ENCODE measurements at places on chromosomes 3 and 15.

GRCh38 chr15:31455499-31455898, 128.9 kb downstream of the KLF13 start:
- no peak for DNase-seq

DNA sequence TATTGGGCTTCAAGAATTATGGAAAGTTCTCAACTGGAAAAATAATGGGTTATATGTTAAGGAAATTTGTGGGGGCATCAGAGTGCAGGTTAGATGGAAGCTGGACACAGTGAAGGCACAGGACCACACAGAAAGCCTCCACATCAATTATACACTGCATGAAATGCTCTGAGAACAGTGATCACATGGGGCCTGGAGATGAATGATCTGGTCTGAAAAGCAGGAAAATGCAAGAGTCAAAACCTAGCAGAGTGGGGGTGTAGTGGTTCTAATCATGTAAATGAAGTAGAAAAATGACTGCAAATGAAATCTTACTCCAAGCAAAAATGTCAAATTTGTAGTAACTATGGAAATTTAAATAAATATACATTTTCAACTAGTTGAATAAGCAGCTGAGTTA, 123.6 kb downstream of the TUSC7 start:
- no peak for DNase-seq

GRCh38 chr3:27642796-27643195, 79.3 kb downstream of the EOMES start:
- DNase-seq = no peak

- DNase-seq = no peak
Measured at GRCh38 chr3:140584549-140584948, 93.3 kb upstream of the TRIM42 start.

DNA sequence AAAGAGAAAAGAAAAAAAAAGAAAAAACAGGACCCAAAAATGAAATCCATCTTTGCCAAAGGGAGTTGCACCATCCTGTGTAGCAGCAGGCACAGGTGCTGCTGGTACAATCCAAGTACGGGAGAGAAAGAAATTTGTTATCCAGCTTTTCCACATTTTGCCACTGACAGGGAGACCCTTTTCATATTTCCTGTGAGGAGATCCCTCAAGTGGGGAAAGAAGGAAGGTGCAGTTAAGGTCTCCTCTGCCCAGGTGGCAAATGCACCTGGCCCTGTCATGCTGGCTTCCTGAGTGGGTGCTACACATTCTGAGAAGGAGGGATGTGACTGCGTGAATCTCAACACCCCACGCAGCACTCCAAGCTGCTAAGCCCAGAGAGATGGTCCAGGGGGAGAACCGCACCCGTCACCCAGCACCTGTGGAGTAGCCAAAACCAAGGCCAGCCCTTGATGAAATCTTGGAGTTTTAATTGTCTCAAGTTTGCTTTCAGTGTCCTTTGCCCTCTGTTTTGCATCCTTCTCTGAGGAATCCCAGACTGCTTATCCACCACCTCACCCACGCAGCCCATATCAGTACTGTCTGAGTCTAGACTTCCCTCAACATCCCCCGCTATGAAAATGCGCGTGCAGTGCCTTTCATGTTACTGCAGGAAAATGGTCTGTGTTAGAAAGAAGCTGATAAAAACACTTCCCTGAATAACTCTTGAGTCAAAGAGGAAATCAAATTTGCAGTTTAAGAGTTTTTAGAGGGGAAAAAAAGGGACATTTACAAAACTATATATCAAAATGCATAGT, 141.9 kb upstream of the THBS1 start:
- DNase-seq = no peak

DNA sequence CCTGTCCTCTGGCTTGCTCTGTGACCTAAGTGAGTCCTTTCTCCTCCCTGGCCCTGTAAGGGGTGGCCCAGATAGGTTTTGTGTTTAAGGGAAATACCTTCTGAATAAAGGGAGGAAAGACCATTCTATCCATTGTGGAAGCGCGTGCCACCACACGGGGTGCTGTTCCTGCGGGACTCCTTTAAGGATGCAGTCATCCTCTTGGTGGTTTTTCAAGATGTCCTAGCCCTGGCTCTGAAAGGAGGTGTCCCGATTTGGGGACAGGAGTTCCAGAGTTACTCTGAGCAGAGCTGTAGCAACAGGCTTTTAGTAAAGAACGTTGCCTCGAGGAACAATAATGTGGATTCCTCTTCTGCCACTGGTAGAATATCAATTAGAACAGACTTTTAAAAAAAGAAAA, 9.6 kb downstream of the SLC6A6 start:
- no peak for DNase-seq

DNA sequence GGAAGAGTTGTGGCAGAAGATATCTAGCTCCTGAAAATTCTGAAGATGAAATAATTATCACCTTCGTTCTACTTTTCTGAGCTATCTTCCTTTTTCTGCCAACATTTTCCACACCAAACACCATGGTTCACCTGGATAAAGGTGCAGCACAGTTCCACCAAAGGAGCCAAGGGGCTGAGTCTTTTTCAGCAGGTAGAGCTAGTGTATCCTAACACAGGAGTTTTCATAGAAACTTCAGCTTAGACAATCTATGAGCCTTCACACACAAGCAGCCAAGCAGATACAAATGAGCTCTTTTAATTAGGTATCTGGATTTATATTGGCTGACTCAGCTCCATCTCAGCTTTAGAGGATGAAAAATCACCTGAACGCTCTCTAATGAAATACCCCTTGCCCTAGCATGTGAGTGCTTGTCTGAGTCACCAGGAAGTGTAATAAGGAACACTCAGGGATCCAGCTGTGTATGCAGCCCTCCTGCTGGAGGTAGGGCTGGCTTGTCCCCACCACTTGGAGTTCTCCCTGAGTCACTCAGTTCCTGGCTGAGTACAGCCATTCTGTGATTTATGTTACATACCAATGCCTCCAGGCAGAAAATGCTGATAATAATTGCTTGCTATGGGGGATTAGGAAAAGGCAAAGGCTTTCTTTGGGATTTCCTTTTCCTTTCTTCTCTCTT, 385.7 kb downstream of the LSAMP start:
- DNase-seq = peak; percentile 97

GRCh38 chr3:177961784-177962183, 574.5 kb upstream of the KCNMB2 start:
- no peak for DNase-seq

GRCh38 chr15:48802257-48802656, 8.6 kb downstream of the CEP152 start:
- DNase-seq = no peak

DNA sequence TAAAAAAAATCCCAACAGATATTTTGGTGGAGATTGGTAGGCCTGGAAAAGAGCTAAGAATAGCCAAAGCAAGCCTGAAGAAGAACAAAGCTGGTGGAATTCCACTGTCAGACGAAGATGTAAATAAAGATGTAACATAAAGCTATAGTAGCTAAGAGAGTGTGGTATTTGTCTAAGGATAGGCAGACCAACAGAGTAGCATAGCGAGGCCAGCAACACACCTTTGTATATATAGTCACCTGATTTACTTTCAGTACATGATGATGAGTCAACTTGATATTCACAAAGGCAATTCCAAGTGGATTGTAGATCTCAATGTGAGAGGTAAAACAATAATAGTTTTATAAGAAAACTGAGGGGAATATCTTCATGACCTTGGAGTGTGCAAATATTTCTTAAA, 53.6 kb upstream of the SYN2 start:
- no peak for DNase-seq

GRCh38 chr15:35477312-35478262, 68.4 kb downstream of the DPH6 start:
- no peak for DNase-seq

DNA sequence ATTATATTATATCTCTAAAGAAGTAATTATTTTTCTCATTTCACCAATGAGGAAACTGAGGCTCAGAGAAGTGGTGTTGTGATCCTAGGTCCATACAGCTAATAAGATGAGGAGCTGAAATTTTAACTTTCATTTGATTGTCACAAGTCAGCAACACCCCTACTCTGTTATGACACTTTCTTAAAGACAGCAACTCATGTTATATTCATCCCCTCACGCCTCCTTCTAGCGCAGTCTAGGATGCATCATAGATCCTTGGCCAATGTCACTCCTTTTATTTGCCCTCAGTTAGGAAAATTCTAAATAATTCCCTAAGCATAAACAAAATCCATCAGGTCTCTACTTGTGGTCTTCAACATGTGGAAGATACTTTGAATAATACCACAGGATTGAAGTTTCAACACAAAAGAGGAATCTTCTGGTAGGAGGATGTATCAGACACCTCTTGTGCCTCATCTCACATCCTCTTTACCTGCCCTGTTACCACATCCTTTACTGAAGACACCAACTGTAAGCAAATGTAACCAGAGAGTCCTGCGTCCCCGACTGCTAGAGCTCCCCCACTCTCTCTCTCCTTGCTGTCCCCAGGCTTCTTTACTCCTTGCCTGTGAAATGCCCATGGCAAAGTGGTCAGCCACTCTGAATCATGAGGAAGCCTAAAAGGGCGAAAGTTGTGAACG, 53.7 kb downstream of the TRIM42 start:
- no peak for DNase-seq

DNA sequence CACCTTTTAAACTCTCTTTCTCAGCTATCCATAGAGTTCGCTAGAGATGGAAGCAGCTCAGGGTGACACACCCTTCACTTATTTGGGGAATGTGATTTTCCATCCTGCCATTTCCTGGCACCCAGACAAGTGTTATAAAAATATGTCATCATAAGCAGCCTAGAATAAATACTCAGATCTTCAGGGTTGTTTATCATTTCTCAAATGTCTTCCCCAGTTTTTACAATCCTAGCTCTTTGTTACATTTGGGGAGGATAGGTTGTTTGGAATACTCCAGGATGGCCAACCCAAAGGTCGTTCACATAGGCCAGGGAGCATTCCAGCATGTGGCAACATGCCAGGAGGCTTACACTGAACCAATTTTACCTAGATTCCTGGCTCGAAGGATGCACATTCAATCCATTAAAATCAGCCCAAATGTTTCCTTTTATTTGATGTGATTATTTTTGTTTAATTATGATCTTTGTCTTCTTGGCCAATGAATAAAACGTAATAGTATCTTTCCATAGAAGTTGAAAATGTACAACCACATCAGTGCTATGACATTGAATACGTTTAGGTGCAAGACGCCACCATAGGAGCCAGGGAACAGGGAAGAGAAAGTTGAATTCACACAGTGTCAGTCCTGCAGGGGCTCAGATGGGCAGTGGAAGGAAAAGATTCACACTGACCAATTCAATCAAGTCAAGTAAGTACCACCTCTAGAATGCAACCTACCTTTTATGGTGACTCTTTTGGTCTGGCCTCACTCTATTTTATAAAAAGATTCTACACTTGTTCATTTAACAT, 537.7 kb upstream of the MDFIC2 start:
- peak; percentile 80 for DNase-seq

- DNase-seq = no peak
Measured at GRCh38 chr15:56261854-56262509, 18.3 kb upstream of the RFX7 start.

- no peak for DNase-seq
Measured at GRCh38 chr3:155420881-155421486, 127.5 kb upstream of the STRIT1 start.

DNA sequence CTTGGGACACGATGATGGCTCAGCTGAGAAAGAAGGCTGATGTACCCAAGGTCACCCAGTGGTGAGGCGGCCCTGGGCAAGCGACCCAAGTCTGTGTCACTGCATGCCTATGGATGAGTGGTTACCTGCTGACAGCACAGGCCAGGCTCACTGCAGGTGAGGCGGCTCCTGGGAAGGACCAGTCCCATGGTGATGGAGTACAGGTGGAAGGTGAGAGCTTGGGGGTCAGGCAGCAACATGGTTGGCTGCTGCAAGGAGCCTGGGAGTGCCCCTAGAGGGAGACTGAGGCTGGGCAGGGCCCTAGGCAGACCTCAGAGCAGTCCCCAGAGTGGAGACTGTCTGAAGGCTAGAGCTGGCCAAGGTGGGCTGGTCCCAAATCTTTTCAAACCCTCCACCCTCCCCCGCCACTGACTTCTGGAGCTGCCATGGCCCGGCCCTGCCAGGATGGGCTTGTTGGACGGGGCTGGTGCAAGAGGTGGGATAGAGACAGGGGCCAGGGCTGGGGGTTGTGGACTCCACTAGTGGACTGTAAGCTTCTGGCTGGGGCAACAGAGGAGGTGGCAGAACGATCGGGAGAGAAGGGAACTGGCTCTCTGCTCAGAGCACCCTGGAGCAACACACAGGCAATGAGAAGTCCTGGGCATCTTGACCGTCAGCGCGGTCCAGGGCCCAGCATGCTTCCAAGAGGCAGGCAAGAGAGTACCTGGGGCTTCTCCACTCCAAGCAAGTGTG, 72.5 kb upstream of the SLC6A11 start:
- DNase-seq = no peak

- peak; percentile 77 for DNase-seq
Measured at GRCh38 chr3:64686446-64686908, 1.3 kb downstream of the ADAMTS9 start.

GRCh38 chr3:141151439-141151838, 80.2 kb upstream of the PXYLP1 start:
- no peak for DNase-seq

GRCh38 chr3:31661286-31661685, 128.6 kb downstream of the STT3B start:
- DNase-seq = no peak

DNA sequence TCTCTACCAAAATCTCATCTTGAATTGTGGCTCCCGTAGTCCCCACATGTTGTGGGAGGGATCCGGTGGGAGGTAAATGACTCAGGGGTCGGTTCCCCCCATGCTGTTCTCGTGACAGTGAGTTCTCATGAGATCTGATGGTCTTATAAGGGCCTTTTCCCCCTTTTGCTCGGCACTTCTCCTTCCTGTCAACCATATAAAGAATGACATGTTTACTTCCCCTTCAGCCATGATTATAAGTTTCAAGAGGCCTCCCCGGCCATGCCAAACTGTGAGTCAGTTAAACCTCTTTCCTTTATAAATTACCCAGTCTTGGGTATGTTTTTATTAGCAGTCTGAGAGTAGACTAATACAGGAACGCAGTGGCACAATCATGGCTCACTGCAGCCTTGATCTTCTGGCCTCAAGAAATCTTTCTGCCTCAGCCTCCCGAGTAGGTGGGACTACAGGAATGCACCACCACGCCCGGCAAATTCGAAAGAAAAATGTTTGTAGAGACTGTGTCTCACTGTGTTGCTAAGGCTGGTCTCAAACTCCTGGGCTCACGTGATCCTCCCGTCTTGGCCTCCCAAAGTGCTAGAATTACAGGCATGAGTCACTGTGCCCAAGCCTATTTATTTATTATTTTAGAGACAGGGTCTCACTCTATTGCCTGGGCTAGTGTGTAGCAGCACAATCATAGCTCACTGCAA, 101.0 kb downstream of the ATP10A start:
- no peak for DNase-seq

GRCh38 chr15:49490966-49491365, 67.9 kb downstream of the FGF7 start:
- DNase-seq = no peak

Measured in RCC 7860 (cell line).